Forelimb muscle (tissue), 1 donor: ENCODE measurements at places on chromosomes 13 and 19. TPM values are rescaled to one million over a fixed set of nuclear protein-coding genes. Genes with fewer than 3 reads are reported as not detected.

PDE4C gene
- polyA plus RNA-seq = 4.8 TPM

PPP1R13L gene
- polyA plus RNA-seq = 3.9 TPM

POGLUT2 gene
- 21.3 TPM for polyA plus RNA-seq

ERICH4 gene
- 0.19 TPM for polyA plus RNA-seq

DNA sequence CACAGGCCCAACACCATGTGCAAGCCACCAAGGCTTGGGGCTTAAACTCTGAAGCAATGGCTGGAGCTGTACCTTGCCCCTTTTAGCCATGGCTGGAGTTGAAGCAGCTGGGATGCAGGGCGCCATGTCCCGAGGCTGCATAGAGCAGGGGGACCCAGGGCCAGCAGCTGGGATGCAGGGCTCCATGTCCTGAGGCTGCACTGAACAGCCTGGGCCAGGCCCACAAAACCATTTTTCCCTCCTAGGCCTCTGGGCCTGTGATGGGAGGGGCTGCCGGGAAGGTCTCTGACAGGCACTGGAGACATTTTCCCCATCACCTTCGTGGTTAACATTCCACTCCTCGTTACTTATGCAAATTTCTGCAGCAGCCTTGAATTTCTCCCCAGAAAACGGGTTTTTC is 10.8 kb downstream of the TRAPPC2B start:
- no peak for DNase-seq

DNA sequence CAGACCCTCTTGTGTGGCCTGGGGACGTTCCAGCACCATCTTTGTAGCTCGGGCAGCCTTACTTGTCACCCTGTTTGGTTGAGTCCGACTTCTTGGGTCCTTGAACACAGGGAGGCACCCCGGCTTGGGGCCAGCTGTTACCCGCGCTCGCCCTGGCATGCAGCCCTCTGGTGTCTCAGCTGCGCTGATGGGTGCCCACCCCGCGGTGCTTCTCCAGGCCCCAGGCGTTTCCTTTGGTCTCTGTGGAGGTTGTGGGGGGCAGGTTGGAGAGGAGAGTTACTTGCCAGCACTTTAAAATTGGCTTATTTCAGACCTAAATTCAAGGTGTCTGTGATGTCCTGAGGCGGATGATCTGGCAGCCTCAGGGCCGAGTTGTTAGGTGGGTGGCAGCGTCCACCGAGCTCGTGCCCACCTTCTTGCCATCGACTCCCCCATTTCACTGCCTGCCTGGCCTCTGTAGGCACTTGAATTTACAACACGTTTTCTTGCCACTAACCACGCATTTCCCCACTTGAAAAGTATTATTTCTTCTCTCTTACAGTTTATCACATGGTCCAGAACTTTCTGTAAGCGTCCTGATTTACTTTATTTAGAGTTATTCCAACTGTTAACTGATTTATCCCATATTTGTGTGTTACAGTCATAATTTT is 16.9 kb downstream of the UBAC2 start:
- DNase-seq = no peak

DNA sequence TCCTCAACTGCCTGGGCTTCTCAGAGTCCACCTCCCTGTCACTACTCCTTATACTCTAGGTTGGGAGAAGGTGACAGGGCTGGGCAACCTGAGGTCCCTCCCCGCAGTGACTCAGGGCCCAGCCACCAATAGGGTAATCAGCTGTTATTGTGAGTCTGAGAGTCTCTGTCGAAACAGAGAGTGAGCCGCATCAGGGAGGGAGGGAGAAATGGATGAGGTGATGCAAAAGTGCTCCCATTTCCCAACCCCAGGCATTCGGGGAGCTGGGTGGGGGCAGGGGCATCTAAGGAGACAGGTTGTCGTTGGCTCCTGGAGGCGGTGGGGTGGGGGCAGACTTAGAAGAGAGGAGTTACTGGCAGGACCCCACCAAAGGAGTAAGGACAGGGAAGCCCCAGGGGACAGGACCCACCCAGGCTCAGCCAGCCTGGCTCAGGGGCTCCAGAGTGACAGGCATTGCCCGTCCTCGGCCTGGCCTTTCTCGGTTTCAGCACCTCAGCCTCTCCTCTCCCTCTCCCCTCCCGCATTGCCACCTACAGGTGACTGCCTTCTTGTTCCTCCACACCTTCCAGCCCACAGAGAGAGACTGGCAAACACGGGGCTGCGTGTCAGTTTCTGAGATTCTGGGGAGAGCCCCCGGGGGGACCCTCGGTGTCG is at the start of gene DMKN:
TSS of gene DMKN (minus strand) at position 22 of the 654 bp plus-strand sequence. CDS start 174 bp downstream, outside the sequence.
- no peak for DNase-seq

DNA sequence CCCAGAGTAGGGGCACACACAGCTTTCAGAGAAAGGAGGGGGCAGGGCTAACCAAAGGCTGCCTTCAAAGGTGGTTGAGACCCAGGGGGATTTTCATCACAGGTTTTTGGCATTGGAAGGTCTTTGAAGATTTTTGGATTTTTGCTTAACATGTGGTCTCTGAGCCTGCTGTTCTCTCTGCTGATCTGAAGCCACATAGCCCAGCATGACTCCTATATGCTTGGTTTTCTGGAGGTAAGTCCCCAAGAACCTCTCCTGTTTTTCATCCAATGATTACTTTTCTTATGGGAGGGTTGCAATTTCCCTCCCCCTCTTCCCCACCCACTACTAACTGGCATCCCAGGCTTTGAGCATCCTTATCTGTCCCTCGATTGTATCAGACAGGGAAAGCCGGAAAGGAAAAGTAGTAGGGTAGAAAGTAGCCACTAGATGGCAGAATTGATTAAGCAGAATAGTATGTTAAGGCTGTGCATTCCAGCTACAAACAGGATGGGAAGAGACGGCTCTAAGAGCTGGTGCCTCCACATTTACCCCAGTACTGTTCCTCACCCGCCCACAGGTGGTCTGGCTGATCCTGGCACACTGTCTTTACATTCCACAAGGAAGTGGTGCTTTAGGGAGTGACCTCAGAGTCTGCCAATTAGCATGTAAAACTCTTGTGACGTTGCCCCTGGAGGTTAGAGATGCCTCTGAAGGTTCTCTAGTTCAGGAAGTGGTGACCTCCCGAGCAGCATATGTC is 218.9 kb upstream of the EDNRB start:
- DNase-seq = peak; percentile 28

- DNase-seq = no peak
Measured at GRCh38 chr13:94999871-95000270, 287.5 kb upstream of the SOX21 start.

DNA sequence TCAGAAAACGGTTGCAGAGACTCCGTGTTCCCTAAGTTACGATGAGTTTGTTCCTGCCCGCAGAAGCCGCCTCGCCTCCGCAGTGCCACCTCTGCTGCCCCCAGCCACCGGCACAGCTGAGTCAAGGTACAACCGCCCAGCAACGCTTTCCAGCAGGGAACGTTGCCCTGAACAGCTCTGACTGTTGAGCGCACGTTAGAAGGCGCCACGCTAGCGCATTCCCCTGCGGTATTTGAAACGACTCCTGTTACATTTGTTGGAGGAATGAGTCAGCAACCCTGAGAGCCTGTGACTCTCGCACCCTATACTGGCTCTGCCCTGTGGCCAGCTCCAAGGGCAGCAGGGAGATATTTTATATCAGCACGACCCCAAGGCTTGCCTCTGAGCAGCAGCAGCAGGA is 302.8 kb downstream of the TEX29 start:
- DNase-seq = no peak

- DNase-seq = no peak
Measured at GRCh38 chr19:4908781-4909155, 533 bp upstream of the UHRF1 start.
